H4 (cell line): ENCODE measurements at places on chromosomes 7 and 10. TPM values are rescaled to one million over a fixed set of nuclear protein-coding genes. Genes with fewer than 3 reads are reported as not detected.

- no peak for DNase-seq
Observed at GRCh38 chr10:128507066-128507465, 380.8 kb upstream of the MKI67 start.

DNA sequence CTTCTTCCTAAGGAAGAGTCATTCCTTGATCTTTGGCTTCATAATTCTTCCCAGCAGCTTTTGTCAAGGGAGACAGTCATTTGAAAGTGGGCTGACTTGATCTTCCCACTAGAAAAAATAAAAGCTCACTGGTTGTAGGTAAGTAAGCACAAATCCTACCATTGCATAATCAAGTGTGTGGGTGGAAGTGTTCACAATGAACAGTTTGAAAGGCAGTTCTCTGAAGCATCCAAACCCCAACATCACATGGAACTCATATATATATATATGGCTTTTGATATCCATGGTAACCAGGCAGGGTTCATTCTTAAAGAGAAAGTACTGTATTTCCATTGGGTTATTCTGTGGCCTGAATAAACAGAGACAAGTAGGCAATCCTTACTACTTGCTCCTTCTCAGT, 51.6 kb downstream of the ARMH3 start:
- DNase-seq = no peak

DNA sequence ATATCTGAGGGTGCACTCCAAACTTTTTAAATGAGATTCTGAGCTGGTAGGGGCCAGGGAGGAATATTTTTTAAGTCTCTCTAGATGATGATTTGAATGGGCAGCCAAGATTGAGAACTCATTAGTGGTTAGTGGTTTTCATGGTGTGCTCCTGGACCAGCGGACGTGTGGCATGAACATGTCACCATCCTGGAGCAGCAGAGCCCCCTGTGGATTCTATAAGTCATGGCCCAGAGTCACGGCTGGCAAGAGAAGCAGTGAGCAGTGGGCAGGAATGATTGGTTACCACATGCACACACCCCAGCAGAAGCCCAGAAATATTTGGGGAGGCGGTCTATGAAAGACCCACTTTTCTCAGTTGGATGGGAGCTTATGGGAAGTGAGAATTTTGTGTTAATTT, 21.2 kb upstream of the UCN3 start:
- peak; percentile 61 for DNase-seq

The TAS2R5 gene
- total RNA-seq = not detected in 2 replicates

- no peak for DNase-seq
Observed at GRCh38 chr10:25222085-25222660, 47.4 kb downstream of the GPR158 start.

The TRIM50 gene
- not detected in 2 replicates for total RNA-seq

The ATE1 gene
- 11.1 and 25.7 TPM in 2 replicates for total RNA-seq

- DNase-seq = no peak
Observed at GRCh38 chr7:96591900-96592676, 117.6 kb downstream of the SEM1 start.

The SUN3 gene
- 1.1 and 8.6 TPM in 2 replicates for total RNA-seq

- DNase-seq = no peak
Observed at GRCh38 chr7:127589896-127590295, 1.7 kb downstream of the ARF5 start.

The VGF gene
- 3.6 and 7.1 TPM in 2 replicates for total RNA-seq

- no peak for DNase-seq
Observed at GRCh38 chr10:103812004-103812403, 43.4 kb downstream of the SH3PXD2A start.

DNA sequence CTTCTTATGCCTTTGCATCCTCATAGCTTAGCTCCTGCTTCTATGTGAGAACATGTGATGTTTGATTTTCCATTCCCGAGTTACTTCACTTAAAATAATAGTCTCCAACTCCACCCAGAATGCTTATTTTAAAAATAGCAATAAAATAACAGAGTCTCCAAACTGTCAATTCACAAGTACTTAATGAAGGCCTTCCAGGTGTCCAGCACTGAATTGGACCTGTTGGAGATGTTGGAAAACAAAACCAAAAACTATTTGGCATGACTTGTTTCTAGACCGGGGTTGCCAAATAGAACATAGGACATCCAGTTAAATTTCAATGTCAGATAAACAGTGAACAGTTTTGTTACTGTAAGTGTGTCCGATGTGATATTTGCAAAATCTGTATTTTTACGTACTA, 208.1 kb upstream of the DKK1 start:
- DNase-seq = no peak

The NCF1 gene
- not detected in 2 replicates for total RNA-seq

DNA sequence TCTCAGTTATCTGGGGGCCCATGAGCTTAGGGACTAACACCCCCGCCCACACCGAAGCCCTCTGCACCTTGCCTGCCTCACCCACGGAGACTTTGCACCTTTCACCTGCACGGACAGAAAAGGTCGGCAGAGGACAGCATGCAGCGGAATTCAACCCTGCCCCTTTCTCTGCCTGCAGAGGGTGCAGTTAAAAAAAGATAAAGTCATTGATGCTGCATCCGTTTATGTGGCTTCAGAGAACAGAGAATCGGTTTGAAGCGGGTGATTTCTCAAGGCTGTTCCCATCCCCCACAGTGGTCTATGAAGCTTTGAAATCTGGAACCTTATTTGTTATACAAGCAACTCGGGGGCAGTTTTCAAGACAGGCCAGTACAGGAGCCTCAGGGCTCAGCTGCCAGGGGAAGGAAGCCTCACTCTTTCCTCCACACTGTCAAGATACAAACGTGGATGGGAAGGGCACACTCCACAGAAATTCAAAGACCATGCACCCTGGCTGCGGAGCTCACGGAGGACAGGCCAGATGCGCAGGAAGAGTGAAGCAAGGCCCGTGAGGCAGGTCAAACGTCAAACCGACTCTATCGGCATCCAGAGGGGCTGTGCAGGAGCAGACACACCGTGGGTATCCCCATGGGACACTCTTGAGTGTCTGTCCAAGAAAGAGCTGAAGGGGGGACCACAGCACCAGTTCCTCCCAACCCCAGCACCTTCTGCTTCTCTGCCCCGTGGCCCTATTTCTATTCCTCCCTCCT, 66.3 kb downstream of the INSIG1 start:
- no peak for DNase-seq

- DNase-seq = no peak
Observed at GRCh38 chr10:73828161-73828560, 16.8 kb upstream of the NDST2 start.

GRCh38 chr7:4191525-4191924, 490.6 kb upstream of the FOXK1 start:
- DNase-seq = no peak

GRCh38 chr7:71911051-71911450, 501.1 kb downstream of the CALN1 start:
- no peak for DNase-seq

GRCh38 chr7:157918326-157919080, 581.7 kb downstream of the DNAJB6 start:
- DNase-seq = no peak

The GRID2IP gene
- not detected in 2 replicates for total RNA-seq

The RUFY2 gene
- 9.3 and 9.5 TPM in 2 replicates for total RNA-seq

The ITGA8 gene
- 9.2 and 17.2 TPM in 2 replicates for total RNA-seq

DNA sequence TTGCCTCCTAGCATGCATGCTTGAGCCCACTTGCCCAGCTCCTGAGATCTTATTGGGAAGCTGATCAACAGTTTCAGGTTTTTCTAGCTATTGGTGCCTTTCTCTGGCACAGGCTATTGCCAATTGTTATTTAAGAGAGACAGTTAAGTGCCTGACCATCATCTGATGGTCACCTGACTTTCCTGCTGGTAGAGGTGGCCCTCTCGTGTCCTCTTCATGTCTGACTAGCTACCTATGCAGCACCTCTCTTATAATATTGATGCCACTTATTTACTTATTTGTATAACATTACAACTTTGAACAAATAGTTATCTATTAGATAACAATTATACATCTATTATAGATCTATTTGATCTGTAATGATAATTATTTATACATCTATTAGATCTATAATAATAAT, 205.9 kb upstream of the SEMA3D start:
- no peak for DNase-seq

The KCND2 gene
- total RNA-seq = 0.04 and 0.19 TPM in 2 replicates

DNA sequence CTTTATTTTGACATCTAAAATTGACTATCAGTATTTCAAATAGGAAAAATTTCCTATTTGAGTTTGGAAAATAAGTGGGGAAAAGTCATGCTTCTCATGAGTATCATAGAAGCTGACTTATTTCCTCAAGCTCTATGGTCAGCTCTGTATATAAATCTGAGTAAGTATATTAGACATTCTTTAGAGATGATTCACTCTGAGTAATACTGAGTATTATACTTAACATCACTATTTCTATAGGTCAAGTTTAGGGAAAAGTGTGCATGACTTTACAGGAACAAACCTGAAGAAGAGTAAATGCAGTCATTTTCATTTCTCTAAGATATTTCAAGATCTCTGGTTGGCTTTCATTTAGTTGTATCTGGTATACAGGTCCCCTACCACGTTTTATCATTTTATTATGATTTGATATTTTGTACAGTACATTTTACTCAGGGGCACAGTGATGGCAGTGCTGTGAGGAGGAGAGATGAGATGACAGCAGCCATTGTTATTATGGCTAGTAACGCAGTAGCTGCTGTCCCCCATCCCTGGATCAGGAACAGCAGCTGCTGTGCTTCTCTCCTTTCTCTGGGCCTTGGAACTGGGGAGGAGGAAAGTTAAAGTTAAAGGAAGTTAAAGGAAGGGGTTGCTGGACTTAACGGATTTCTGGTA, 15.2 kb downstream of the SND1 start:
- DNase-seq = peak; percentile 21

The IFIT5 gene
- 34.9 and 41.6 TPM in 2 replicates for total RNA-seq

DNA sequence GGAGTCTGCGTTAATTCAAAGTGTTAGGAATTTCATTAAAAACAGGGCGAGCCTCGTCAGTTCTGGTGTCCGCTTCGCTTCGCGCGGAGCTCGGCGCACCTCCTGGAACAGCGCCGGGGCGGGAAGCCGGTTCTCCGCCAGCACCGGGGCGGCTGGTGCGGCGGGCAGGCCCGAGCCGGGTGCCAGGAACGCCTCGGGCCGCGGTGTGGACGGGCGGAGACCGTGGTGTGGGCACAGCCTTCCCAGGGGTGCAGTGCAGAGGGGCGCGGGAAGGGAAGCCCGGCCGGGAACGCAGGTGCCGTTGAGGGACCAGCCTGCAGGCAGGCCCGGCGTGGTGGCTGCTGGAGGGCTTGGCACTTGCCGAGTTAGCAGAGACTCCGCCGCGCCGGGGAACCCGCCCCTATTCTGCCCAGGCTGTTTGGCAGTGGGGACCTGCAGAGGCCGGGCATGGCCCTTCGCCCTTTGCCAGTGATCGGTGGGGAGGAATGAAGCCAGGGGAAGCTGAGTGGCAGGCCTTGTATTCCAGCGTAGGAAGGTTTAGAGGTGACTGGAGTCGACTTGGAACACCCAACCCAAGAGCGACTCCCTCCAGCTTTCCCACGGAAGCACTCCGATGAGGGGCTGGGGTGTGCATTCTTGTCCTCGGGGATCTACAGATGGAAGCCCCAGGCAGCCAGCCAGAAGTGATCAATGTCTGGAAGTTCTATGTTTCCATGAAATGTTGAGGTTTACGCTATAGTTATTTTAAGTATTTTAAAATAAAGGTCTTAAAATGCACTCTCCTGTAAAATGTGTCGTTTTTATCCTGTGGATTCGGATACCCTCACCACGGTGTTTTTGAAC, 945 bp upstream of the RHEB start:
- no peak for DNase-seq

DNA sequence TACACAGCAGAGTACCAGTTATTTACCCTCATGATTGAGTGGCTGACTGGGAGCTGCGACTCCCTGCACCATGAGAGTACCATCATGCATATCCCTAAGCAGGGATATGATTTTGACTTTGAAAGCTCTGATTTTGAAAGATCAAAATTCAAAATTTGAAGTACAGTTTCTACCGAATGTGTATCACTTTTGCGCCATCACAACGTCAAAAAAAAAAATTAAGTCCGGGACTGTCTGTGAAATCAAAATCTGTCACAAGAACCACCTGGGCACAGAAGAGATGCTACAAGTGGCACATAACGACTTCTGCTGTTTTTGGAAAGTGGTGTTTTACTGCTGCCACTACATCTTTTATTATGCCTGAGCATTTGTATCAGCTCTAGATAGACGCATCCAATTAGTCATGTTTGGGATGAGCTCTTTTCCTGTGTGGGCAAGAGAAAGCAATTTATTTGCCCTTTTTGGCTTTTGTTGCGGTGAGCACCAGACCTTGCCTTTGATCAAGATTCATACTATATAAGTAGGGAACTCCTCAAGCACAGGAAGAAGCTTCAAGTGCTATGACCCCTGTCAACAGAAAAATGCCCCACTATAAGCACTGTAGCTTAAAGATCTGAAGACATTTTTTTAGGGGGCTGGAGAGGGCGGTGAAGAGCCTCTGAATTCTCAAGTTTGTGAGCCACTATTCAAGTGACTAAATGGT, 10.7 kb downstream of the MTPN start:
- DNase-seq = no peak

The SPACDR gene
- 0.84 and 1.0 TPM in 2 replicates for total RNA-seq

DNA sequence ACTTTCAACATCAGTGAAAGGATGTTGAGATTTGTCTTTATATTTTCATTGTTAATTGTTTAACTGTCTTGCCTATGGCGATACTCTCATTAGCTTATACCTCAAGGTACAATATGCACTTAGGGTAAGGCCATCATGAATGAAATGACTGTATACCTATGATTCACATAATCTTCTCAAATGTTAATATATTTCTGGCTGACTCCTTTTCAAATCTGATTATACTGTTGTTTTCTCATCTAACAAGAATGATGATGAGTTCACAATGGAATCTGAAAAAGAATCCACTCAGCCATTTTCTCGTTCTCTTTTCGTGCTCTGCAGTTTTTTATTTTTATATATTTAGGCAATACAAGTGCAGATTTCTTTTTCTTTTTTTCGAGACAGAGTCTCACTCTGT, 159.1 kb downstream of the ARHGAP12 start:
- DNase-seq = no peak

The FAM237B gene
- total RNA-seq = not detected in 2 replicates

DNA sequence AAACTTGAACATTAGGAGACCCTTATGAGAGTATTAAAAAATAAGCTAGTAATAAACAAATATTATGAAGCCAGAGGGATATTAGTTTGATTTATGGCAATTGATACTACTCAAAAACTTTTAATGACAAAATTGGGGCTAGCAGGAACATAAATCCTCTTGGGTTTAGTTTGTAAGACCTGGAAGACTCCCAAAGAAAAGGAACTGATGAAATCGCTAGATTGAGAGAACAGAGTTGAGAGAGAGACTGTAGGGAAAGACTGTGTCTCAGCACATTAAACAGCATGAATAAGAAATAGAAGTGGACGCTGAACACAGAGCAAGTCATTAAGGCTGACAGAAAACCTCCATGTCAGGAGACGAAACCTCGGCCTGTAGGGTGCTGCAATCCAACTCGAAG, 56.4 kb downstream of the ICA1 start:
- DNase-seq = no peak

The ZNF425 gene
- total RNA-seq = 0.88 and 1.7 TPM in 2 replicates

The BAMBI gene
- 51.3 and 58.9 TPM in 2 replicates for total RNA-seq

DNA sequence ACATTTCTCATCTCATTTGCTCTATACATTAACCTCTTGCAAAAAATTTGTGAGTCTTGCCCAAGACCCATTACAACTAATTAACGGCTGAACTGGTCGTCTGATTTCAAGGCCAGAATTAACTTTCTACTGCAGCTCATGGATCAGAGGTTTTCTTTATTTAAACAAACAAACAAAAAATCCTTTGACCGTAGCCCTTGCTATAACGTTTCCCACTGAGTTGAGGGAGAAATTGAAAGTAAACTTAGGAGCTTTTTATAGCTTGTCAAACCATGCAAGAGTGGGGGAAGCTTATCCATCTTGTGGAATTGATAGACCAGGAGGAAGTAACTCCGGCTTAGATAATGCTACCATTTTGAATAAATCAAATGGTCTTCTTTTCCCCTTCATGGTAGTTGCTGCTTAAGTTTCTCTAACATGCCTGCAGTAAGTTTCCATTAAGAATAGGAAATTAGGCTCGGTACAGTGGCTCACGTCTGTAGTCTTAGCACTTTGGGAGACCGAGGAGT, 3.3 kb downstream of the SRGN start:
- no peak for DNase-seq
